Chondrocyte (in vitro differentiated cells): ENCODE measurements at places on chromosomes 3 and 15.
A peak's percentile ranks its signal among the peaks of the same experiment; 100 is the strongest.

DNA sequence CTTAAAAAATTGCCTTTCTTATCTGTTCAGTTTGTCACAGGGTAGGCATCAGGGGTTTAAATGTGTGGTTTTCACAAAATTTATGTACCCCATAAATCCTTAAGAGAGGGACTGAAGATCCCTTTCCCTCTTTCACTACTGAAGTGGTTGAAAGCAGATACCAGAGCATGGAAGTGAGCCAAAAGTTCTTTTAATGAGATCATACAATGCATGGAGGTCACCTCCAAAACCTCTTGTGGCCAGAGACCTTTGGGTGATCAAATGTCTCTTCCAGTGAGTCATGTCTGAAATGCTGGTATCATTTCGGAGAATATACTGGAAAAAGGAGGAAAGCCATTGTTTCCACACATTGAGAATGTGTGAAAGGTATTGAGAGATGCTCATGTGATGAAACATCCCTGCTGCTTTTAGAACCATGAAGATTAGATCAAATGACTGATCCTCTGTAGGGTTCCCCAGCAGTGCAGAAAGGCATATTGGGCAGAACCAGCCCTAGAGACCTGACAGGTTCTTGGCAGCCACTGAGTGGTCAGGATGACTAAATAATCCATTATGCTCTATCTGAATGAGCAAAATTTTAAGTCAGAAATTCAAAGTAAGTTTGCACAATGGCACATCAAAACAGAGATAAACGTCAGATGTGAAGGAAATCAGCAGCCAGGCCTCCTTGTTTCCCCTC lies 165.8 kb upstream of the SLC2A2 start:
- DNase-seq, result no peak

- no peak for DNase-seq
Measured at GRCh38 chr15:82304778-82305090, 42.1 kb downstream of the SAXO2 start.

- peak; percentile 79 for DNase-seq
Measured at GRCh38 chr15:45112591-45113379, 1.2 kb downstream of the DUOX2 start.

GRCh38 chr3:108297647-108298046 lies 1.3 kb downstream of the HHLA2 start:
- DNase-seq, result no peak

DNA sequence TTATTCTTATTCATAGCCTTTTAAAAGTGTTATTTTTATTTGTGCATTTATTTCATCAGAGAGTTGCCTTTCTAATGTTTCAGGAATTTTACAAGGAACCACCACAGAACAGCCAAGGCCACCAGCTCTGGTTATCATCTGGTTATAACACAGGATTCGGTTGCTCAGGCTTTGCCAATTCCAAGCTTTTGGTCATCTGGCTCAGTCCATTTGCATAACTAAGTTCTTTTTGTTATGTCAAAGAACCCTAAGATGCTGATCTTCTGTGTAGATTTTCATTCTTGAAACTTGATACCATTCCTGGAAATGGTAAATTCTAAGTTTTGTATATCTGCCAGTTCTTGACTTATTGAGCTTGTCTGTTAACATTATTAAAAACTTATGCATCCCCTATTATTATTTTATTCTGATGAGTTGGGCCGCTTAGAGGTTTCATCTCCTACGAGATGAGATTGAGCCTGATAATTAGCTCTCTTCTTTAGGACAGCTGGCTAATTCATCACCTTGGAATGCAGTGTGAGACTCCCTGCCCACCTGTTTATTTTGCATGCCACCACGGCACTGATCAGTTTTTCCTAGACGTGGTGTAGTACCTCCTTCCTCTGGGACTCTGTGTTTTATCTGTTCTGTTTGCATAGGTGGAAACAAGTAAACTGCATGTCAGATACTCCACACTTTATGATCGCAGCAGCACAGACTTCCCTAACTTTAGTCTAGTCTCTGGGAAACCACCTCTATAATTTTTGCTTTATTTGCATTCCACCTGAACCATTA lies 264.8 kb downstream of the SLCO3A1 start:
- DNase-seq, result no peak
